Activated T-helper 1 cell treated with anti-CD3 and anti-CD28 coated beads, Interleukin-2, amount 50 U/mL, for 16 hours (primary cell): ENCODE measurements at places on chromosomes 7 and 10.

DNA sequence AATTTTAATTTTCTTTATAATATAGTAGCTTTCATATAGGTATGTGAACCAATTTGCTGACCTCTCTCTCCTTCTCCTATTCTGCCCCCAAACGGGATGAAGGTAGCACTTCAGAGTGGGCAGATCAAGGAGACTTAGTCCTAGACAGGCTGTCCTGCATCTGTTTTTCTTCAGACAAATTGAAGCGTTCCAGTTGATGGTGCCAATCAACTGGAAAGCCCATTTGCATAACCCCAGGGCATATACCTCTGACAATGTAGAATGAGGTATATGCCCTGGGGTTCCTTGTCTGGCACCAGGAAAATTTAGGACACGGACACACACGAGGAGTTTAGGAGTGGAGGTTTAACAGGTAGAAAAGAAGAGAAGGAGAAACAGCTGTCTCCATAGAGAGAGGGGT, 502.9 kb downstream of the HTR7 start:
- DNase-seq = no peak

DNA sequence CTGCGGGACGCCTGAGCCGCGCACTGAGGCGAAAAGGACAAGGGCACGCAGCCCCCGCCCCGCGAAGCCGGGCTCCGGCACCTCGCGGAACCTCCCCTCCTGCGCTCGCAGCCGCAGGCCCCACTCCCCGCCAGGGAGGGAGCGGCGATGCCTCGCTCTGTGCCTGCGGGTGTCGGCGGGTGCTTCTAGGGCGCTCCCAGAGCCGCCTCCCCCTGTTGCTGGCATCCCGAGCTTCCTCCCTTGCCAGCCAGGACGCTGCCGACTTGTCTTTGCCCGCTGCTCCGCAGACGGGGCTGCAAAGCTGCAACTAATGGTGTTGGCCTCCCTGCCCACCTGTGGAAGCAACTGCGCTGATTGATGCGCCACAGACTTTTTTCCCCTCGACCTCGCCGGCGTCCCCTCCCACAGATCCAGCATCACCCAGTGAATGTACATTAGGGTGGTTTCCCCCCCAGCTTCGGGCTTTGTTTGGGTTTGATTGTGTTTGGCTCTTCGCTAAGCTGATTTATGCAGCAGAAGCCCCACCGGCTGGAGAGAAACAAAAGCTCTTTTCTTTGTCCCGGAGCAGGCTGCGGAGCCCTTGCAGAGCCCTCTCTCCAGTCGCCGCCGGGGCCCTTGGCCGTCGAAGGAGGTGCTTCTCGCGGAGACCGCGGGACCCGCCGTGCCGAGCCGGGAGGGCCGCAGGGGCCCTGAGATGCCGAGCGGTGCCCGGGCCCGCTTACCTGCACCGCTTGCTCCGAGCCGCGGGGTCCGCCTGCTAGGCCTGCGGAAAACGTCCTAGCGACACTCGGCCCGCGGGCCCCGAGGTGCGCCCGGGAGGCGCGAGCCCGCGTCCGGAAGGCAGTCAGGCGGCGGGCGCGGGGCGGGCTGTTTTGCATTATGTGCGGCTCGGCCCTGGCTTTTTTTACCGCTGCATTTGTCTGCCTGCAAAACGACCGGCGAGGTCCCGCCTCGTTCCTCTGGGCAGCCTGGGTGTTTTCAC, 519 bp downstream of the ITGB8 start:
- no peak for DNase-seq

GRCh38 chr7:132472463-132473120, 103.7 kb downstream of the PLXNA4 start:
- DNase-seq = no peak

DNA sequence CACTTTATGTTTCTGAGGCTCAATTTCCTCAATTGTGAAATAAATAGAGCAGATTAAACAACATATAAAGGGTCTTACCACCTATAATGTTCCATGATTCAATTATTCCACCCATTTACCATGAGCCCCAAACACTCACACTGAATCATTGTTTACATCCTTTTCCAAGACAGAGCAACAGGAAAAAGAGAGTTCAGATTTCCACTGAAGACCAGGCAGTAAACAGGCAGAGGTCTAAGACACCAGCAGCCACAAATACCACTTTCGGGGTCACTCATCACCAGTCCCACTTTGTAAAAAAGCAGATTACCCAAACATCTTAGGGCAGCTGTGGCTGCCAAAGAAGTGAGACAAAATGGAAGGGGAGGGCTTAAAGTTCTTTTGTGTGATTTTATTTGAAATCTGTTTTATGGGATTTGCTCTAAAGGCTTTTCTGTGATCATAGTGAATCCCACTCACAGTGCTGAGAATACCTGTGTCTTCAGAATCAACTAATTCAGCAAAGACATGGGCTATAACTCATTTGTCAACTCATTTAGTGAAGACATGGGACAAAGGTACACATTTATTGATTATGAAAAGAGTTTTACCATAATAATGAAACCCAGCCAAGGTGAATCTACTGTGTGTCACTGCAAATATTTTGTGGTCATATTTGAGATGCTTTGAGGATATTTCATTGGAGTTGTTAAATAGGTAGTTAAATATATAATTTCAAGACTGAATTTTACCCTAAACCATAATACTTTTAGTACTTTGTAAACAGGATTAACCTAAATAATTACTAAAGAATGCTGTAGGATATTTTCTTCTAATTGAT, 24.8 kb upstream of the DLD start:
- no peak for DNase-seq

DNA sequence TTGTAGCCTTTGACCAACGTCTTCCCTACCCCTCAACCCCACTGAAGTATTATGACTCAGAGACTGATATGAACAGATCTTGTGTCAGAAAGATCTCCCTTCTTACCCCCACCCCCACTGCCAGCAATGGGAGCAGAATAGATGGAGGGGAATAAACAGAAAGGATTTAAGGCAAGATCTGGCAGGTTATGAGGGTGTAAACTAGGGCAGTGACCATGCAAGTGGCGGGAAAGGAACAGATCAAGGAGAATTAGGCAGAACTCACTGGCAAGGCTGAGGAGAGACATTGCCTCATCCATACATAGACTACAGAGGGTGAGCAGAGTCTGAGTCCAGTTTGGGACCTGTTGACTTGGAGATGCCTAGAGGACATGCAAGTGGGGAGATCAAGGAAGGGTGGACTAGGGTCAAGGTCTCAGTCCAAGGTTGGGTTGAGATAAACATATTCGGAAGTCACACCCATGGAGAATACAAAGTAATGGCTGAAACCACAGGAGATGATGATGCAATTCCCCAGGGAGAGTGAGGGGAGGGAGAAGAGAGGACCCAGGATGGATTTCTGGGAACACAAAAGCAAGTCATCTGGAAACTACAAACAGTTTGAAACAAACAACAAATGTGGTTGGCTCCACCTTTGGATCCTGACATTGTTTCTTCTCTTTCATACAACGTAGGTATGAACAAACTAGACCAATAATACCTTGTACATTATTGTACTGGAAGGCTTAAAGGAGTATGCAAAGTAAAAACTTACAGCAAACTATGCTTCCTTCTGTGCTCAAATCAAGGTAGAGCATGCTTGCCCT, 44.9 kb upstream of the IL6 start:
- no peak for DNase-seq

DNA sequence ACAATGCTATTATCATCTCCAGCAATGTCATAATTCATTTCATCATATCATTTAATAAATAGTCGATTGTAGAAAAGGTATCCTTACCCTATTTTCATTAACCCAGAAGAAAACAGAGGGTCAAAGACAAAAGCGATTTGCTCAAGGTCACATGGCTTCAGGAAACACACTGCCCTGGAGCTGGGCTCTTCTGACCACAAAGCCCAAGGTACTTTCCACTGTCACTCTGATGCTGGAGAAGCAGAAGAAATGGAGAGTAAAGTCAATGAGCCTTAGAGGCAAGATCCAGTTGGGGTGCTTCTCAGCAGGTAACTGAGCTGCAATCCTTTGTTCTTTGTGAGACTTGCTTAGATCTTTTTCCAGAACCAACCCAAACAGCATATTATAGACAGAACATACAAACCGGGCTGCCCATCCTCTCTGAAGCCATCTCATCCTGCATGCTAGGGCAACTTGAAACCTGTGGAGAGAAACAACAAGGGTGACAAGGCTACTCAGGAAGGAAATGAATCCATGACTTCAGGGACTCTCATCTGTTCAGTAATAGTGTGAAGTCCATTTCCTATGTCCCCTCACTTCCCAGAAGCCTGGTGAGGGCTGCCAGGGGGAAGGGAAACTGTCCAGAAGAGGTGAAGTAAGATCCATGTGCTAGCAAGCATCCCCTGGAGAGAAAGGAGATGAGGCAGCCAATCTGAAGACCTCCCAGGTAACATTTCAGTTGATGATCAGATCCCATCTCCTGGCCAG, 148.6 kb upstream of the SVIL start:
- no peak for DNase-seq

DNA sequence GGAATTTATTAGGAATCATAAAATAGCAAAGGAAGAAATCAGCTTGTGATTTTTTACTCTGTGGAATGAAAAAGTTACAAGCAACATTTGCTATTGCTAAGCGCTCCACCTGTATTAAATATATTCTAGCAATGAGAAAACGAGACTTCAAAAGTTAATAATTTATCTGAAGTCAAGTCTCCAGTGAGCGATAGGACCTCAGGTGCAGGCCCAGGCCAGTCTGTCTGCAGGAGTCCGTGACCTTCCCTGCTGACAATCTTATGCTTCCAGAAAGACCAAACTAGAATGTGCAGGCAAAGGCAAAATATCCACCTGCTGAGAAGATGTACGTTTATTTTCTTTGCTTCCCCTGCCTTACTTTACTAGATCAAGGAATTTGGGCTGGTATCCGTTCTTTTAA, 22.7 kb downstream of the MRC1 start:
- no peak for DNase-seq

DNA sequence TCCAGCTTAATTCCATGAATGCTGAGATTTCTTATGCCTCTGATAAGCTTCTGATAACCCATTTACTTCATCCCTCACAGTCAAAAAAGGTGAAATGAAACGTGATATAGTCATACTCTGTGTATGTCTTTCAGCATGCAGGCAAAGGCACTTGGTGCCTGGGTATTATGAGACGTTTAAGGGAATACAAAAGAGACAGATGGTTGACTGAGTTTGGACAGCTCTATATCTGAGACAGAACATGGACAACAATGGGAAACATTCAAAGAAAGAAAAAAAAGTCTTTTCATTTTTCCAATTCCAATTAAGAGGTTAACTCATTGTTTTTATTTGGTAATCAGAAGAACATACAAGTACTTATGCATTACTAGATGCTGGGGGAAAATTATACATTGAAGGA, 96.2 kb downstream of the PPP1R17 start:
- no peak for DNase-seq

DNA sequence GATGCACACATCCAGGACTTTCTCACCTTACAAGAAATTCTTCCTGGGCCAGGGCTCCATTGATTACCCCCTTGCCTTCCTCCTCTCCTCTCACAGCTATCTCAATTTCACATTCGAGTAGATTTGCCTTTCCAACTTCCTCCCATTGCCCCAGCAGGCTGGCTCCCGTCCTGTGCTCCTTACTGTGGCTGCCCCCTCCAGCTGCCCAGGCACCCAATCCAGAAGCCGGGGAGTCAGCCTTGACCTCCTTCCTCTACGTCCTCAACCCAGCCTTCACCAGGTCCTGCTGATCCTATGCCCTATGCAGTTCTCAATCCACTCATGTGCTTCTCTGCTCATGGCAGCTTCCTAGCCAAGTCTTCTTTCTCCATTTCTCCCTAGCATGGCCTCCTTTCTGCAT, 85.7 kb upstream of the GPR26 start:
- DNase-seq = no peak

- DNase-seq = no peak
These were observed 175.7 kb downstream of the SEMA3D start for GRCh38 chr7:85011127-85011526.

- DNase-seq = no peak
These were observed 207.7 kb downstream of the SNX10 start for GRCh38 chr7:26499315-26499897.

DNA sequence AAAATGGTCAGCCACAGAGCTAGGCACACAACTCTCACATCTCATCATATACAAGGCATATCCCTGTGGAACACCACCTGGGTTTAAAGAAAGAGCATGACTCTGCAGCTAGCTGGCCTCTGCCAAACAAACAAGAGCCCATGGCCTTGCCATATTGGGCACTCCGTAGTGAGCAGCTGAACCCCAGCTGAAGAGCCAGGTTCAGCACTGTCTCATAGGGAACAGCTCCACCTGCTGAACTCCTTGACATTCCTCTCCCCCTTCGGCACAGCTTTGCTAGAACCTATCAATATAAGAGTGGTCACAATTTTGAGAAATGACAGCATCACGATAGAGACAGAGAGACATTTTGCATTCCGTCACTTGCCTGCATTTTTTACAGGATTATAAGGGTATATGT, 20.0 kb downstream of the SORCS1 start:
- DNase-seq = no peak

GRCh38 chr7:30990673-30991170, 27.0 kb downstream of the GHRHR start:
- DNase-seq = no peak

DNA sequence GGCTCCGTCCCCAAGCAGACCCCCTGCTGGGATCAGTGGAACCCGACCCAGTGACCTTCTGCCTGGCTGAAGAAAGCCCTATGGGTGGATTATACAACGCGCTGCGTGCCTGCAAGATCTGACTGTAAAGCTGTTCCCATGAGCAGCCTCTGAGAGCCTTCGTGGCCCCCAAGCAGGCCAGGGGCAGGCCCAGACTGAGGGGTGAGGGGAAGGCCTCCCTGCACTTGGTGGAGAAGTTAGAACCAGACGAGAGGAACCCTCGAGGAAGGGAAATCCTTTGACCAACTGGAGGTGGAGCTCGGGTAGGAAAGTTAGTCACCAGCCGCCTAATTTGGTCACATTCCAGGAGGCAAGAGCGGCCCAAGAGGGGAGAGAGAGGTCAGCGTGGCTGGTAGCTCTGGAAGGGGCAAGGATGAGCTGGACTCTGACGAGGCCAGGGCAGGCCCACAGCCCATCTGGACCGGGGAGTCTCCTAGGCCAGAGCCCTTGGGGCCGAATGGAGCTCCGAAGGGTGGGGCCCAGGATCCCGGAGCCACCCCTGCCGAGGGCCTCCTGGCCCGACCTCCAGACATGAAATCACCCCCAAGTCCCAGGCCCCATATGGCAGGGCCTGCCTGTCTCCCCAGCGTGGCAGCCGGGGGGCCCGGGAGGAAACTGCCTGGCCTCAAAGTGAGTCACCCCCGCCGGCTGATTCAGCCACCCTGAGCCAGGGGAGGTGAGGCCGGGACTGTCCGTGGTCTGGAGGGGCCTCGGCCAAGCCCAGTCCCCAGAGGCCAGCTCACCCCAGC, 23.3 kb upstream of the PDGFA start:
- DNase-seq = no peak
